Nephron progenitor cell (in vitro differentiated cells): ENCODE measurements at places on chromosomes 4 and X.
A peak's percentile ranks its signal among the peaks of the same experiment; 100 is the strongest.

DNA sequence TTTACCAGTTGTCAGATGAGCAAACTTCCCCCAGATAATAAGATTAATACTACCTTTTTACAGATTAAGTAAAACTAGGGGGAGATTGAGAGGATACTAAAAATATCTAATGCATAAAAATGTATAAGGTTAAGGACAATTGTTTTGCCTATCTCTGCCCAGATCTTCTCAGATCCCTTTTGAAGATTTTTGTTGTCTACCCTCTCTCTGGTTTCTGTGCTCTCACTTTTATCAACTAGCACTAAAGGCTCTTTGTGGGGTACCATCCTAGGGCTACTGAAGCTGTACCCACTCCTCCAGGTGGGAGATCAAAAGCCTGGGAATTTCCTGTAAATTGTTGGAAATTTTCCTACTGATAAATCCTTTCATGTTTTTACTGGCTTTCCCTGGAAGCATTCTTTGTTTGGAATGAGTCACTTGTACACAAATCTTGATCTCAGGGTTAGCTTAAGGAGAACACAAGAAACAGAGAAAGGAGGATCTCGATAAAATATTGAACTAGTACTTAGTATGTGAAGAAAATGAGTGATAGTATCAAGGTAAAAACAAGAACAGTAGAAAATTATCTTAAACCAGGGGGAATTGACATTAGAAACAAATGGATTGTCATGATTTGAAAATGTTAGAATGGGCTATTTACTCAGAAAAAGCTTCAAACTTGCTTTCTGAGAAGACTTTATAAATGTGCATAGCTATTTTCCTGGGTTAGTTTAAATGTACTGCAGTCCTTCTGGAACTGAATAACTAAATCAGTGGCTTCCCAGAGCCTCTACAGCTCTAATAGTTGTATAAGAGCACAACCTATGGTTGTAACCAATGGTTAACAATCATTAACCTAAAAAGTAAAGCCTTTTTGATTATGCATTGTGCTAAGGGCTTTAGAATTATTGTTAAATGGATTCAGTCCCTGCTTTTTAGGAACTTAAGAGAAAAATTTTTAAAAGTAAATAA is 679.9 kb upstream of the MAGEB2 start:
- no peak for DNase-seq

- DNase-seq: no peak
Measured at GRCh38 chr4:139540161-139540560, 15.9 kb downstream of the SETD7 start.

DNA sequence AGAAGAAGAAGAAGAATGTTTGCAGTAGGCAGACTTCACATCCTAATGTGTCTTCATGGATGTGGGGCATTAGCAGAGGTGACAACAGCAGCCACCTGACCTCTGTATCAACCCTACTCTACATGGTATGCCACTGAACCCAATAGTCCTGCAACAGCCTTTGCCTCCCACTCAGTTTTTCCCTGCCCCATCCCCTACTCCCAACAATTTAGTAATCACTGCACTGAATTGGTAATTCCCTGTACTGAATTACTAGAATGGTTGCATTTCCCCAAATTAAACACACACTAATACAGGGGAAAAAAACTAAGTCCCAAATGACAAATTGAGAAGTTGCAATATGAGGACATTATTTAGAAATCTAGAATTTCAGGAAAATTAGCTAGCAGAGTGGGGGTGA is 31.4 kb upstream of the FAM241A start:
- DNase-seq: no peak

DNA sequence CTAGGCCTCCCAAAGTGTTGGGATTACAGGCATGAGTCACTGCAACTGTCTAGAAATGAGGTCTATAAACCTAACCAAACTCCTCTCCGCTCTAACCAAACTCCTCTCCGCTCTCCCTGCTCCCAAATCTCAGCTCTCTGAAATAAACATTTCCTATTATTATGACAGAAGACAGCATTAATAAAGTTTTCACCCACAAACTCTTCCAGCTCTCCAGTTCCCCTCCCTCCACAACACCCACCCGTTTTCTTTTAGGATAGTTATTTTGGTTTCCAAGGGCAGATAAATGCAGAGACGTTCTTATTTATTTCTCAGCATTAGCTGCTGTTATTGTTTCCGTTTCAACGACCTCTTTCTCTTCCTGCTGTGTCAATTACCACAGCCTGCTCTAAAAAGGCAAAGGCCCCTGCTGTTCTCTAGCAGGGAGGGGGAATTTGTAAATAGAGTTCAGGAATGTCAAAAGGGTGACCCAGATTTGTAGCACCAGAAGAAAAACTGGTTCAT is 13.3 kb upstream of the SCD5 start:
- DNase-seq: no peak

- no peak for DNase-seq
Measured at GRCh38 chr4:88159229-88159725, 838 bp upstream of the ABCG2 start.

- DNase-seq: no peak
Measured at GRCh38 chr4:166092797-166093290, 219.8 kb downstream of the TLL1 start.

DNA sequence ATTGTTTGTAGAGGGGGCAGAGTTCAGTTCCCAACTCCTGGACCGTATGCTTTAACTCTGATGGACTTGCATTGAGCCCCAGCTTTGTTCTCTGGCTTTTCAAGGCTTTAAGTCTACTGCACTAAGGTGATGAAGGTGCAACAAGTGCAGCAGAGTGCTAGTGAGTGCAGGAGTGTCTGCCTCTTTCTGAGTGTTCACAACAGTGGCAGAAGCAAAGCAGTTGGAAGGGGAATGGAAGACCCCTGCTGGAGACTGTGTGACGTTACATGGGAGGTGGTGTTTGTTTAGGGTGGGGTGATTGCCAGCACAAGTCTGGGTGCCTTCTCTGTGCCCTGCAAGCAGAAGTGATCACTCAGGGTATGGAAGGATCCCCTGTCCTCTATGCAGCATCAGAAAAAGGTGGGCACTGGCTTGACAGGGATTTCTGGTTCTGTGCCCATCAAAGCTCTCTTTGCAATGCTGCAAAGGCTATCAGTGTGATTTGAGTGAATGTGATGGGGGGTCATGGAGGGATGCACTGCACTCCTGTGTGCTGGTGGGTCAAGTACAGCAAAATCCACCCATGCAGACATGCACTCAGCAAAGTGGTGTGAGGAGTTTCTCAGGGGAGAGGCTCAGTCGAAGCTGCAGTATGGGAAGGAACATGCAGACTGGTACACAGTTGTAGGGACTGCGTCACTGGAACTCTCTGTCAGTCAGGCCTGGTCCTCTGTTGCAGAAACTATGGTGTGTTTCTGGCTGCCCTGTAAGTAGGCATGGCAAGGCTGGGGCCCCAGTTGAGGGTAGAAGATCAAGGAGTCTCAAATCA is 70.9 kb upstream of the UGT2B7 start:
- DNase-seq: peak; percentile 7

GRCh38 chr4:156528216-156528615 is 443.4 kb downstream of the PDGFC start:
- DNase-seq: no peak

GRCh38 chrX:39639871-39640270 is 457.9 kb downstream of the BCOR start:
- no peak for DNase-seq

- no peak for DNase-seq
Measured at GRCh38 chr4:89306486-89307177, 968 bp downstream of the GPRIN3 start.

DNA sequence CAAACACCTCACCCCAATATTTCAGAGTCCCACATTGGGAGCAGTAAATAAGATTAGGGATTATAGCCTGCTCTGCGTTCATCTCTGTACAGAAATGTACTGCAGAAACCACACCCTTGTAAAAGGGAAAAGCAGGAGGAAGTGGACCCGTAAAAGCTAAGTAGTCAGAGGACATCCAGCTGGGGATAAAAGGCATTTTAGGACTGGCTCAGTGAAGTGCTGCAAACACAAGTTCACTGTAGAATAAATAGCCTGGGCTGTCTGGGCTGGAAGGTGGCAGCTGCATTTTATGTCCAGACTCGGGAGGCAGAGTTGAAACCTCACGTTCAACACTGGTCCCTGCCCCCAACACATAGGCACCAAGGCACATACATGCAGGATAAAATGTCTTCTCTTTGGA is 178.7 kb upstream of the FAT1 start:
- no peak for DNase-seq

DNA sequence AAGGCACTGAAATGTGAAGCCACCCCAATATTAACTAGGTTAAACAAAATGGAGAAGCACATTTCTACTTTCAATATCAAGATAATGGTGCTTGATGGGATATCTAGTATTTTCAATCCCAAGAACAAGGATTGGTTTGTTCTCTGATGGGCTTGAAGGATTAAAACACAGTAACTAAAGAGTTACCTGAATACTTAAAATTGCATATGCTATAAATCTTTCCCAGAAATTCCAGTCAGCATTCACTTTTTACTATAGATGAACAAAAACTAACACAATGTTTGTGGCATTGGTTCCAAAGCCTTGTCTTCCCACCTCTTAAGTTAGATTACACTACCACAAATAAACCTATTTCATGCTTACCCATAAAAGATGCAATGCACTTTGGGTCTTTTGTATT is 3.9 kb upstream of the PCDH10 start:
- no peak for DNase-seq

- DNase-seq: peak; percentile 76
Measured at GRCh38 chr4:90127223-90127705, at the start of gene CCSER1. Gene CCSER1, plus strand, starts transcription at chr4:90127394.

DNA sequence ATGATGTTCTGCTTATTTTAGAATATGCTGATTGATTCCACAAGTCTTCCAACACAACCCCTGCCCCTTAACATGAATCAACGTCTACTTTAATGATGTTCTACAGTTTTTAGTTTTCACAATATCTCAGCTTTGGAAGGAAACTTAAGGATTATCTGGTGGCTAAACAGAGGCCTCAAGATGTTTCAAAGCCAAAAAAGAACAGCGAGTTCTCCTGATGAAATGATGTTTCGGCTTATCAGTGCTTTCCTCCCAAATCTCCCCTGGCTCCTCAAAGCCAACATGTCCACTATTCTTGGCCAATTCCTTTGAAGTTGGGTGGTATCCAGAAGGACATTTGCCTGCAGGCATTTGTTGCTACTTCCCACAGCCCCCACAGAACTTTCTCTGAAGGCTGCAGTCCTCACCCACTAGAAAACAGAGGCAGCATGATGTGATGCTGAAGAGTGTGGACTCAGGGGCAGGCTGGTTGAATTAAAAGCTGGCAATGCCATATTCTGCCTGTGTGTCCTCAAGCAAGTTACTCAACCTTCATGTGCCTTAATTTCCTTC is 87.3 kb downstream of the ADGRG4 start:
- DNase-seq: no peak

DNA sequence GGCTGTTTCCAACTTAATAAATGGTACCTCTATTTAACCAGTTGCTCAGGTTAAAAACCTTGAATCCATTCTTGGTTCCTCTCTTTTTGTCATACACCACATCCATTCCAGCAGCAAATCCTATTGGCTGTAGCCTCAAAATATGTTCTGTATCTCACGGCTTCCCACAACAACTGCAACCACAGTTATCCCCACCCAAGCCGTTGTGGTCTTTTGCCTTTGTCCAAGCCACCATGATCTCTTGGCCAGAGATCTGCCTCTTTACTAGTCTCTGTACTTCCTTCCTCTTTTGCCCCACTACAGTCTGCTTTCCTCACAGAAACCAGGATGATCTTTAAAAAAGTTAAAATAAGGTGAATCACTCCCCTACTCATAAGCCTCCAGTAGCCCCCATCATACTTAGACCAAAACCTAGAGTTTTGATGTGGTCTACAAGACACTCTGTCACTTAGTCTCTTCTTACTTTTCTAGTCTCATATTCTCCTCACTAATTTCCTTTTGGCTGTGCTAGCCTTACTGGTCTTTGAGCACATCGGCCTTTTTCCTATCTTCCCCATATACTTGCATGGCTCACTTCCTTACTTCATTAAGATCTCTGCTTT is 10.3 kb downstream of the MAOA start:
- DNase-seq: no peak

GRCh38 chr4:74716436-74716765 is 77.9 kb downstream of the BTC start:
- no peak for DNase-seq

DNA sequence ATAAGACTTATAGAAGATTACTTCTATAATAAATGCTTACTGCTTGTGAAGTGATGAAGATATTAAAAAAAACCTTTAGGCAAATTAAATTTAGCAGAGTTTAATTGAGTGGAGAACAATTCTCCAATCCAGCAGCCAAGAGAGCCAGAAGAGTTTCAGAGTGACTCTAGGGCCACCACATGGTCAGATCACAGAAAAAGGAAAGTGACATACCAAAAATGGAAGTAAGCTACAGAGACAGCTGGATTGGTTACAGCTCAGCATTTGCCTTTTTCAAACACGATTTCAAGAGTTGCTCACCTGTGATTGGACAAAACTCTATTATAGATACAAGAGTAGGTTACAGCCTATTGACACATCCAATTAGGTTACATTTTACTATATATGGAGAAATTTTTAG is 79.0 kb upstream of the TRAM1L1 start:
- DNase-seq: no peak

DNA sequence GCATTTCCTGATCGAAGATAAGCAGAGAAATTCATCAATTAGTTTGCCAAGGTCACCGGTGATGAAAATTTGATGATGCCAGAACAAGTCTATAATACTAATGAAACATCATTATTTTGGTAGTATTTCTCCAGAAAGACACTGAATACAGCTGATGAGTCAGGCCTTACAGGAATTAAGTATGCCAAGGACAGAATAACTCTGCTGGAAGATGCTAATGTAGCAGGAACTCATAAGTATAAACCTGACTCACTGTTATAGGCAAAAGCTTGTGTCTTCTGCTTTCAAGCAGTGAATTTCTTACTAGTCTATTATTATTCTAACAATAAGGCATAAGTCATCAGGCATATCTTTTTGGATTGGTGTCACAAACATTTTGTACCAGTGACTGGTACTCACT is 1825.1 kb upstream of the IGFBP7 start:
- no peak for DNase-seq

DNA sequence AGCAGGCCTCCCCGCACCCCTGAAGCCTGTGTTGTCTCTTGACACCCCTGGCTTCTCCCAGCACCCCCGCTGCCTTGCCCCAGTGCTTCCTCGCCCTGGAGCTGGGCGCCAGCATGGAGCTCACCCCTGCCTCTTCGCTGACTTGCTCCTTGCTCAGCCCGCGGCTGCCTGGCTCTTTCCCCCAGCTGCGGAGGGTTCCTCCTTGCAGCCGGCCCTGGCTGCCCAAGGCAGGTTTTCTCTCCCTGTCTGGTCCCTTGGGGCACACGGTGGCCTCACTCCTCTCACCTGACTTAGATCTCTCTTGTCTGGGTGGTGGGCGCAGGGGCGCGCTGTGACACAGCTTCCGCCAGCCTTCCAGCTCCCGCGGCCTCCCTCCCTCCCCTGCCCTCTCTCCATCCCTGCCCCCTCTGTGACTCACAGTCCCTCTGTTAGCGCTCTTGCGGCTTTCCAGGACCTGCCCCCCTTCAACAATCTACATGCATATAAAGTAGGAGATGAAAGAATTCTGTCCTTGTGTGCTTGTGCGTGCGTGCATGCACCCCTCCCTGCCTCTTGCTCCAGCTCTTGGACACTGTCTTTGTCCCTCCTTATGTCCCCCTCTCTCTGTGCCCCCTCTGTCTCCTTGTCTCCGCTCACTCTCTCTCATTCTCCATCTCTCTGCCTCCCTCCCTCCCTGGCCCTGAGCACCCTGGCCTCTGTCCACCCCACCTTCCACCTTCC is 2.2 kb downstream of the PLXNB3 start:
- no peak for DNase-seq
